ENCODE measurements at places on chromosomes 7 and 10.
A peak's percentile ranks its signal among the peaks of the same experiment; 100 is the strongest.

DNA sequence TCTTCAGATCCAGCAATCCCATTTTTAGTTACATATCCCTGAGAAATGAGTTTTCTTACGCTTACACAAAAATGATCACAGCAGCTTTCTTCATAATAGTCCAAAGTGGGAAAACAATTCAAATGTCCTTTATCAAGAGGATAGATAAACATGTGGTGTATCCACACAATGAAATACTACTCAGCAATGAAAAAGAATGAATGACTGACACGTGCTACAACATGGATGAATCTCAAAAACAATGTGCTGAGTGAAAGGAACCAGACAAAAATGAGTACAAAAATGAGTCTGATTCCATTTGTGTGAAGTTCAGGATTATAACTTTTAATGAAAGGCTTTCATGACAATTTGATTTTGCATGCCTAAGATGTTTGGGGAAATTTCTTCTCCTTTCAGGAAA, 139.1 kb downstream of the WNT2 start:
- no peak for DNase-seq

DNA sequence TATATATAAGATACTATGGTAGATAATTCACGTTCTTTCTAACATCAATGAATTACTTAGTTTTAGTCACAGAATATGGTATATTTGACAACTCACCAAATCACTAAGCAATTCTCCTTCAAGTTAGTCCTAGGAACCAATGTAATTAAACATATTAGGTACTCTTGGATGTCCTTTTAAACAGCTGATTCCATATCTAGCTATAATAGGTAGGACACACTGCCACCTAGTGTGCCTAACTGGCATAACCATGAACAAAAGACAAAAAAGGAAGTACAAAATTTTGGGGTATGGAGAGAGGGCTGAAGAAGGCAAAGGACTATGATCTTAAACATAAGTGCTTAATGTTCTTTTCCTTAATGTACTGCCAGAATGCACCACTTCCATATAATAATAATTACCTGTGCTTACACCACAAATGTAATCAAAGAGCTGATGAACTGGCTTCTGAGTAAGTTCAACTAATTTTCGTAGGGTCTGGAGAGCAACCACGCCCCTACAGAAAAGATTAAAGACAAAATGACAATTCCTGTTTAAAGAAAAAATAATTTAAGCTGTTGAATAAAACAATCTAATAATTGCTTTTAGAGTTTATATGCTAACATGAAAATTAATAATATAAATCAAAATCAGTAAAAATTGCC, 28.7 kb downstream of the PNPLA8 start:
- DNase-seq = peak; percentile 49

- no peak for DNase-seq
These were observed 4.3 kb downstream of the NOC3L start for GRCh38 chr10:94358480-94358879.

GRCh38 chr7:20896996-20897395, 110.3 kb upstream of the SP8 start:
- no peak for DNase-seq
